ENCODE measurements at places on chromosomes 16 and 17.

DNA sequence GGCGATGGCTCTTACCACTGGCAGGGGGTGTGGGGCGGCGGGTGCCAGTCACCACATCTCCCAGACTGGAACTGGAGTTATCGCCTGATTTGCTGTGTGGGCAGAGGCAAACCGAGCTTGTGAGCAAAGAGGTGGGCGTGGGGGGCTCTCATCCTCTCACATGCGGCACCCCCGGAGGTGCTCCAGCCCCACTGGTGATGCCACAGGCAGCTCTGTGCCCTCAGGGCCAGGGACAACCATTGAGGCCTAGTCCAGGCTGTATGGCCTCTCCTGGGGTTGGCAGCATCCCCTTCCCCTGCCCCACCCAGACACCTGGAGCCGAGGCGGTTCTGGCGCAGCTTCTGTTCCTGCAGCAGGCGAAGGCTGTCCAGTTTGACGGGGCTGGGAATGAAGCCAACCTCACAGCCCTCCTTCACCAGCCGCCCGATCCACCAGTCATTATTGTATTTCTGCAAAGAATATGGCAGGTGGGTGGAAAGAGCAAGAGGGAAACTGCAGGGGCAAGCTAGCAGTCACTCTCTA is 10.9 kb downstream of the CACNB1 start:
- no peak for DNase-seq

GRCh38 chr16:16063683-16064082 is 114.3 kb downstream of the ABCC1 start:
- no peak for DNase-seq

DNA sequence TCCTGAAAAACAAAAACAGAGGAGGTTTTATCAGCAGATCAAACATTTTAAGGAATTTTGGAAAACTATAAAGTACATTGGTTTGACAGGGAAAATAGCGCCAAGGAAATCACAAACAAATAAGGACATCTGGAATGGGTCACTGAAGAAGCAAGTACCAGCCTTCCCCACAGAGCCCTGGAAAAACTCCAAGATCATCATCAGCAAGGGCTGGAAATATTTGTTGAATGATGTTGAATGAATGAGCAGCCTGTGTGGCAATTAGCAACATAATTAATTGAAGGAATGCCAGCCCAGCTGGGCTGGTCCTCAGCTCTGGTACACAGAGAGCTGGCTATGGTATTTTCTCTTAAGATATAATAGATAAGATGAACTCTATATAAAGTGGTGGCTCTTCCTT is 290.4 kb downstream of the HS3ST3A1 start:
- DNase-seq: no peak

DNA sequence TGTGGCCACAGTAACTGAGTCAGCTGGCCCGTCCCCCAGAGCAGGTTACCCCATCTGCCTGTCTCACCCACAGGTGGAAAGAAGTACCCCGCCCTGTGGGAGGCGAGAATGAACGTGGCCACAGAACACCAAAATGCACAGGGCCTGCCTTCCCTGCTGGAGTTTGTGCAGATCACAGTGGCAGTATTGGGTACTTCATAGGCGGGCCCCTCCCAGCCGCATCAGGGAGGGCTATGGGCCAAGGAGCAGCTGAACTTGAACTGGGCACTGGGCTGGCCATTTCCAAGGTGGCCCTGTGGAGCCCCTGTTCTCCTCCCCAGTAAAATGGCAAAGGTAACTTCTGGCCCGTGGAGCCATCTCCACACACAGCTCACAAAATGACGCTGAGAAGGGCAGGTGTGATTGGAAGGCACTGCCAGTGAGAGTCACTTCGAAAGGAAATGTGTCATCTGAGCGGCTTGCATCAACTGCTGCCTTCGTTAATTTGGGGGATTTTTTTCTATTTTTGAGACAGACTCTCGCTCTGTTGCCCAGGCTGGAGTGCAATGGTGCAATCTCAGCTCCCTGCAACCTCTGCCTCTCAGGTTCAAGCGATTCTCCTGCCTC is 162.9 kb downstream of the ENGASE start:
- no peak for DNase-seq

GRCh38 chr17:19016297-19016696 is 11.7 kb upstream of the FAM83G start:
- DNase-seq: no peak

DNA sequence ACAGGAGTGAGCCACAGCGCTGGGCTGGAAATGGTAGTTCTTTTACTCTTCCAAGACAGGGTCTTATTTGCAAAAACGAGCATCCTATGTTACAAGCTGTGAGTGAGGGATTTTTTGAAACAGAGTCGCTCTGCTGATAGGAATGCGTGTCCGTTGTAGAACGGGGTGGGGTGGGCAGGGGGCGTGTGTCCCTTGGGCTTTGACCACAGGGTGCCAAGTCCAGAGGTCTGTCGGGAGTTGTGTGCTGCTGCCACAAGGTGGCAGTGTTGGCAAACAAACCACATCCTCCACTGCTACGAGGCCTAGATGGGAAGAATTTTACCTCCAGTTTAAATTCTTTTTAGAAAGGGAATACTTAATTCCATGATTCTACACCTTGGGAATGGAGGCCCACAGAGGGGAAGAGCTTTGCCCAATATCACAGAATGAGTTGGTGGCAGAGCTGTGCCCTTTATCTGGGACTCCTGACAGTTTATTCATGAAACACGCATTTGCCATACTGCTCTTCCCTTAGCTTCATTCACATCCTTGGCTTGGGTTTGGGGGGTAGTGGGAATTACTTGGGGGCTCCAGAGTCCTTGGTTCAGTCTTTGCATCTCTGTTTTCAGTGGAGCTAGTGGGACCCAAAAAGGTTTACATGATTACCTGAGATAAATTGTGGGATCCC is 30.6 kb upstream of the ETV4 start:
- peak; percentile 5 for DNase-seq

DNA sequence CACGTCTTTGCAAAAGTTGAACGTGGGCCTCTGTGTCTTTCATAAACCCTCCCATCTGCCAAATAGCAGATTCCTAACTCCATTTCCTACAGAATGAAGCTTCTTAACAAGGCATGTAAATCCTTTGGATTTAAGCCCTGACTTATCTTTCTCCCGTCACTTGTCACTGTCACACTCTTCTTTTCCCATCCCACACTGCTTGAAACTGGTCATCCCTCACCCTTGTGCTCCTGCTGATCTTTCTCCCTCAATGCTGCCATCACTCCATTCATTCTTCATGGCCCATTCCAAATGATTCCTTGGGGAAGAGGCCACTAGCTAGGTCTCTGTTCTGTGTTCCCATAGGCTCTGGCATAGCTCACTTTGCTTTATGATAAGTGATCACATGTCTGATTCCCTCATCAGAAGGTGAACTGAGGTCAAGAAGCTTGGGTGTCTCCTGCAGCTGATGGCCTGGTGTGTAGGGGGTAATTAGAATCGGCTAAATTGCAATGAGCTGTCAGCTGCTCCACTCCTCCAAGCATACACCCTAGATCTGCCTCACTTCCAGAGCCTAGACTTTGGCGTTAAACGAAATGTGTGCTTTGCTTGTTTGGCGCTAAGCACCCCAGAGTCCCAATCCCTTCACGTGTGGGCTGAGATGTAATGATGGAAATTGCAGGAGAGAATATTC is 61.7 kb downstream of the PECAM1 start:
- DNase-seq: peak; percentile 3

DNA sequence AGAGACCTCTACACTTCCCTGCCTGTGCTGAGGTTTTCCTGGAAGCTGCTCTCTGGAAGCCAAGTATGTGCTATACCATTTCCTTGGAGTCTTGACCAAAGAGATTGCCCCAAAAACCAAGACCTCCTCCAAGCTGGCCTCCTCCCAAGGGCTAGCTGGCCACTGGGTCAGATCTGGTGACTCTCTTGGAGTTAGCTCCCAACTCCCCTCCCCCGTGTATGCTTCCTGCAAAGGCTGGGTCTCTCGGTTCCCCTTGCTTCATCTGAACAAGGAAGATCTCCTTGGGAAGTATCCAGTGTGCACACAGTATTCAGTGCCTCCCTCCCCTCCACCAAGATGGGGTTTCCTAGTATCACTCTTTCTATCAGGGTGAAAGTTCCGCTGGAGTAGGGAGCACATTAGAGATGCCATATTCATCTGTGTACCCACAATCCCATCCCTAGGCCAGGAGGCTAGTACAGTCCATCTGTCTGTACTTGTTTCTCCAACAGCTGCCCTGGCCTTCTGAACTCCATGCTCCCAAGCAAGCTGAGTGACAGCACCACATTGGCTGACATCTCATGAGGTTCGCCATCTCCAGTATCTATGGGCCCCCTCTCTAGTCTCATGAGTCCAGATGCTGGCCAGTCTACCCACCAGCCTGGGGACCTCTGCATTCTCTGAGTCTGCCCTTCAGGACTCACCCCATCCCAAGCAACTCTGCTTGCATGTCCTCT is 3.2 kb downstream of the GAS7 start:
- DNase-seq: no peak

GRCh38 chr16:4314532-4315185 is 1.2 kb upstream of the GLIS2 start:
- no peak for DNase-seq

DNA sequence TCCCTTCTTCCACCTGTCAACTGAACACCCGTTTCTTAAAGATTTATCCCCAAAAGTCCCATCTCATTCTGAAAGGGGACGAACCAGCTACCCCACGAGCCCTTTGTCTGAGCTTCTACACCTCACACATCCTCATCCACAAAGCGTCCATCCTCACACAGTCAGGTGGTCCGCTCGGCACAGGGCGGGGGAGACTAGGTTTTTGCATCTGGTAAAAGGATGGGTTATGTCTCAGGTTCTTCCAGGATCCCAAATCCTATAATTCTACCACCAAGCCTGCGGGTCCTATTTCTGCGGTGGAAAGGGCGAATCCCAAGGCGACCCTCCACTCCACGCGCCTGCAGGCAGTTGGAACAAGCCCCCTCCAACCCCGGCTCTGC is 458 bp downstream of the GFOD2 start:
- no peak for DNase-seq

DNA sequence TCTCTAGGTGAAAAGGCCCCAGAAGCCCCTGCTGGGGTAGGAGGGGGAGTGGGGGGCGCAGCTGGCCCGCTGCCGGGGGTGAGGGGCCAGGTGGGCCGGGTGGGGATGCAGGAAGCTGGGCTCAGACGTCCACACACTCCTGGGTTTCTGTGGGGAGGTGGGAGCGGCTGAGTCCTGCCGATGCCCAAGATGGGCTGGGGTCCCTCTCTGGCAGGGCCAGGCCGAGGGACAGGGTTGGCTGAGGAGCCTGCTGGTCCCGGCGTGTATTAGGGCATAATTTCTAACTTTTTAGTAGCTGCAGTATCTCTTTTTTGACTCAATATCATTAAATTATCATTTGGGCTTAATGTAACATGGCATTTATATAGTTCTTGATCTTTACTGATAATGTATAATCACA is 121.4 kb upstream of the CORO6 start:
- DNase-seq: no peak

DNA sequence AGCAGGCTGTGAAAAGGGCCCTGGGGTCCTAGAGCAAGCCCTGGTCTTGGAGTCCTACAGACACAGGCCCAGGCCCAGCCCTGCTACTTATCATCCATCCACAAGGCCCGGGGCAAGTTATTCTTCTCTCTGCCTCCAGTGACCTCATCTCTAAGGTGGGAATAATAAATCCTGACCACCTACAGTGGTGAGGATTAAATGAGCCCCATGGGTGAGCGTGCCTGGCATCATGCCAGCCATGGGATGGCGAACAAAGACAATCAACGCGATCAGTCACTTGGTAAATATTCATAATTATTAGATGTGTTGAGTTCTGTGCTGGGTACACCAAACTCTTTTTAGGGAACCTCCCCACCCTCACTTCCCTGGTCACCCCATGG is 5.5 kb downstream of the KRT15 start:
- no peak for DNase-seq
